ENCODE measurements at places on chromosomes 11 and 22.

GRCh38 chr11:102633385-102634026 is 8.4 kb upstream of the MMP20 start:
- DNase-seq: no peak

DNA sequence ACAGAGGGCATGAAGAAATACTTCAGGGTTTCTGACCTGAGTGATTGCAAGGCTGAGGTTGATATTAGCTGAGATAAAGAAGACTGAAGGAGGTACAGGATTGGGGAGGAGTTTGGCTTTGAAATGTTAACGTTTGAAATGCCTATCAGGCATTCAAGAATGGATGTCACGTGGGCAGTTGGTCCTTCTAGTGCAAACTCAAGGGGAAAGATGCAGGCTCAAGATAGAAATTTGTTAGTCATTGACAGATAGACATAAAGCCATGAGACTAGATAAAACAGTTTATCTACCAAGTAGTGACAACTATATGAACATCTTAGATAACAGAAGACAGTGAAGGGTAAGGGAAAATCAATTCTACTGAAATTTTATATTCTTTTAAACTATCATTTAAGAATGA is 23.1 kb downstream of the TTC17 start:
- DNase-seq: no peak

GRCh38 chr11:108494182-108494581 is 4.0 kb downstream of the POGLUT3 start:
- no peak for DNase-seq

- no peak for DNase-seq
Measured at GRCh38 chr11:118184784-118185579, 8.5 kb upstream of the SCN2B start.

DNA sequence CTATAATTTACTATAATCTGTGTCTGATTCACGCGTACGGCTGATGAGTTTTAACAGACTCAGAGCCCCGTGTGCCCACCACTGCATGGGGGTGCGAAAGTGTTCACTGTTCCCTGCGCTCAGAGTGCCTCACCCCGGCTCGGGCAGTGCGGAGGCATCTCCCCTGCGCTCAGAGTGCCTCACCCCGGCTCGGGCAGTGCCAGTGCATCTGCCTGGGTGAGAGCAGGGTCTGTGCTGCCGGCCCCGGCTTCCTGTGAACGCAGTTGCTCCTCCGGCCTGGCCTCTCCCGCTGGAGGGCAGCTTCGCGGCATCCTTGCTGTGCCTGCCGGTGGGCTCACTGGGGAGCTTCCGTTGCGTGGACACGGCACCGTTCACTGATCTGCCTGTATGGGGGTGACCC is 14.2 kb downstream of the PTDSS2 start:
- no peak for DNase-seq

DNA sequence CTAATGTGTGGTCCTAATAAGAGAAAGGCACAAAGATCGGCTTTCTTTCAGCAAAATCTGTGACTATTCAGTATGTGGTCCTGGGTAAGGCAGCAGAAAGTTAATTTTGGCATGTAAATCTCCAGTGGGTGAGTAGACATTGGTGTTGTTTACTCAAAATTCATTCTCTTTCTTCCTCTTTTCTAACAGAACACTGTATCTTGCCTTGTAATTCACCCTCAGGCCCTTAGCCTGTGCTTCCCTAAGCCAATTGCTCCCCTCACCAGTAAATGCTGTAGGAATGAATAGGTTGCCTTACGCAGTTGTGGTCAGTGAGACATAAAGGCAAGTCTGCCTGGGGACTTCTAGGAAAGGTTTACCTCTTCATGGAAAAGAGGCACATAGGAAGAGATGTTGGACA is 49.9 kb upstream of the PDE3B start:
- DNase-seq: no peak

DNA sequence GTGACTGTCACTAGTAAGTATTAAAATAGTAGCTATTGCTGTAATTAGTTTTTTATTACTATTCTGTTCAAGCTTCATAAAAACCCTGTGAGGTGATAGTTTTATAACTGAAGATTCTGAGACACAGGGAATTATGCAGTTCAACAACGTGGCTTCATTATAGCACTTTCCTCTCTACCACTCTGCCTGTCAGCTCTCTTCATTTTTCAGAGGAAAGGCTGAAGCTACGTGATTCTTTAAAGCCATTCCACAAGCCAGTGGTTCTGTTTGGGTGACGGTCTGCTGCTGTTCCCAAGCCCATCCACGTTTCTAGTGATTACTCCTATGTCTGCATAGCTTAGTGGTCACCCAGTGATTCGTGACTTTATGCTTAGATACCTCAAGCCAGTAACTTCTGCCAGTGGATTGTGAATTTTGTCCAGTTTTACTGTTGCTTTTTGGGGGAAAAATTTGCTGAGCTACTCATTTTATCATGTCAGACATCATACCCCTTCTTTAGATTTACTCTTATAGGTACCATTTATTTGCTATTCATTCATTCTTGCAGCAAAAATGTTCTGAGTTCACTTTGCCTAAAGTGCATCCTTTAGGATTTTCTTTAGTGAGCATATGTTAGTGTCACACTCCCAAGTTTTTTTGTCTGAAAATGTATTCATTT is 59.8 kb downstream of the UVRAG start:
- DNase-seq: no peak

DNA sequence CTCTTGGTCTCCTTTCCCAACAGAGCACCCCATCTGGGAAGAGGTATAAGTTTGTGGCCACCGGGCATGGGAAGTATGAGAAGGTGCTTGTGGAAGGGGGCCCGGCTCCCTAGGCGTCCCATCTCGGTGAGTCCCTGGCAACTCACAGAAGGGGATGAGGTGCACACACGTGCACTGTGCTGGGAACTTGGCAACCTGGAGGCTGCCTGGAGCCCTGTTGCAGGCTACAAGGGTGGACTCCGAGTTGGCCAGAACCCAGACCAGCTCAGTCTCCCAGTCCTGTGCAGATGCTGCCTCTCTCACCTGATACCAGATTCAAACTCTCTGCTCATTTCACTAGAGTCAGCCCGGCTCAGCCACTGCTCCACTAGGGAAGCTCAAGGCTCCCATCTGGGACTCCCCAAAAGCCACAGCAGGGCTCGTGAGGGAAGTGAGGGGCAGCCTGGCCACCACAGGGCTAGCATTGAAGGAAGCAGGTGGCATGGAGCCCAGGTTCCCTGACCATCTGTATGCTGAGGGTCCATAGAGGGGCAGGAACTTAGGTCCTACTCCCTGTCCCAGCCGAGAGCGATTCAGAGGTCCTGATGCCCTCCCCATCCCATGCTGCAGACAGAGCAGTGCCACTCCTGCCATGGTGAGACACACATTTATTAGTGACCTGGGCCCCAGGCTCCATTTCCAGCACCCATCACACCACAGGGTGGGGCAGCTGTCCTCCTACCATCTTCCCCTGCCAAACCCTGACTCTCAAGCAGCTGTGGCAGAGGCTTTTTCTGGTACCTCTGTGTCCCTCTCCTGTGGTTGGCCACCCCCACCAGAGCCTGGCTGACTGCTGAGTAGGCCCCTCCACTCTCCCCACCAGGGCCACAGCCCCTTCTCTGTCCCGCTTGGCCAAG is 4.0 kb downstream of the PRR33 start:
- DNase-seq: no peak

DNA sequence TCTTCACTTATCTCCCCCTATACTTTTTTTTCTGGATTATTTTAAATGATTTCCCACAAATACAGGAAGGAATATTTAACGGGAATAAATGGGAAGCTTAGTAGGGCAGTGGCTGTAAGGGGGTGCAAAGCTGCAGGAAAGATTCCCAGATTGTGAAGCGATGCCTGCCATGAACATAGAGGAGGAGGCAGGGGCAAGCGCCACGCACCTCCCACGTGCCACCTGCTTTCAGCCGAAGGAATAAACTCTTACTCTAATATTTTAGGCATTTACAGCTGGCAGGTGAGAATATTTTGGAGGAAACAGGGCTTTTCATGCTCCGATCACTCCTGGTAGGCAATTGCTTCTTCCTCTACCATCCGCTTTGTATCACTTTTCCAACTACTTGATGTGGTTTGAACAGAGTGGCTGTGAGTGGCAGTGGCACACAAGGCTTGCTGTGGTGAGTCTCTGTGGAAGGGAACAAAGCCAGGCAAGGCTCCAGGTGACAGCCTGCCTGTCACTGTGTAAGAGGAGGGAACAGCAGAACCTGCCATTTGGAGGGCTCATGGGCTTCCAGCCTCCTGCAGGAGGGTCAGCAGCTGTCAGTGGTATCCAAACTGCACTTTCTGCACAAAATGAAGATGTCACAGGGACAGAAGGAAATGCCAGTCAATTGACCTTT is 54.5 kb upstream of the PLET1 start:
- no peak for DNase-seq

DNA sequence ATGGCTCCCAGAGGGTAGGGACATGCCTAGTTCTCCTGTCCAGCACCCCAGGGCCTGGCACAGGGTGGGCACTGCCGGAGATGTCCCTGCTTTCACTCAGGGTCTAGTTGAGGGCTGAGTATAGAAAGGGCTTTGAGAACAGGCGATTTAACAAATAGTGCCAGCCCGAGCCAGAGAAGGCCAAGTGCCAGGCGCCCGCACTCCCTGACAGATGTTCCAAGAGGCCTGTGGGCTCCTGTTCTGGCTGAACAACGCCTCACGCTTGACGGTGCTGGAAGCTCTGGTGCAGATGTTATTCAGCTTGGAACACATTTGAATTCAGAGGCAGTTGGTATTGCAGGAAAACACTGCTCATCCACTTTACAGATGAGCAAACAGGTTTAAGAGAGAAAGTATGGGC is 46.5 kb downstream of the NFAM1 start:
- no peak for DNase-seq

DNA sequence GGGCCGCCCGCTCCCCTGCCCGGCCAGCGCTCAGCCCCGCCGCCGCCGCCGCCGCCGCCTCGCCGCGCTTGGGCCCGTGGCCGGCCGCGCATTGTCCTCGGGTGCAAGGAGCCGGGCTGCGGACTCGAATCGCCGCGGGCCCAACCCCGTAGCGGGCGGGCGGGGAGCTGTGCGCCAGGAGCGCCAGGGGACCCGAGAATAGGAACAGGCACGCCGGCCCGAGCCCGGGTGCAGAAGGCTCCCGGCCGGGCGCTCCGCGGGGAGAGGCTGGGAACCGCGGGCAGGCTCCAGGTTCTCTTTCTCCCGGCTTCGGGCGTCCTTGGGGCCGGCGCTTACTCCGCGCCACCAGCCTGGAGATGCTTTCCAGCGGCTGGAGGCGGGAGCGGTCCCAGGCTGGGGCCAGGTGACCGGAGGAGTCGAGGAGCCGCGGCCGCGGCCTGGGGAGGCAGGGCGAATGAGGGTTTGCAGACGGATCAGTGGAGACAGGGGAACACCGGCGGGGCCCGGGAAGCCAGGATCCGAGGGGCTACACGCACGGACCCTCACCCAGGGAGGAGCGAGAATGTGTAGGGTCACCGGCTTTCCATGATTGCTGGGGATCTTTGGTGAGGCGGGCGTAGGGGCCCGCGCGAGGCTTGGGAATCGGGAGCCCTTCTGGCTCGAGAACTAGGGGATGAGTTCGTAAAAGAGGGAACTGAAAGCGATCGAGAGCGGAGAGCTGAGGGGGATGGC is 726 bp downstream of the PKNOX2 start:
- DNase-seq: no peak

- no peak for DNase-seq
Measured at GRCh38 chr22:42367980-42368378, 64.2 kb downstream of the NFAM1 start.

DNA sequence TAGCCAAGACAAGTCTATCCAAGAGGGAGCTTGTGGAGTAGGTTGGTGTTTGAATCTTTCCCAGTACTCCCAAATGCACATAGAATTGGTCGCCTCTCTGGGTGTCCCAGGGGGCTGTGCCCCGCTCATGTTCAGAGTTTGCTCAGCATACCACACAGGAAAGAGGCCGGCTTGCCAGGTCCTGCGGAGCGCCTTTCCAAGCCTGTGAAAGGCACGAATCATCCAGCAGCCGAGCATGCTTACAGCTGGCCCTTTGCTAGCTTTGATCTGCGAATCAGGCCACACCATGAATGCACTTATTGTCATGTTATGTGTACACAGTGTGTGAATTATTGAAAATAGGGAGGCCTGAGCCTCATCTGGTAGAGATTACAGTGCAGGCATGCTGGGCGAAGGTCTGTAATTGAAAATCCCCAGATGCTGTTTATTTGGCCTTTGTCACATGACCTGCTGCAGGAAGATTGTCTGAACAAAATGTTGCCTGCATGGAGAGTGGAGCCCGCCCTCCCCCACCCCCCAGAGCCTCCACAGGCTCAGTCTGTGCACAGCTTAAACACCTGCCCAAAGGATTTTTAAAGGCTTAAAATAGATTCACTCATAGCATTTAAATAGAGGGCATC is 163.3 kb upstream of the RASSF10 start:
- no peak for DNase-seq

DNA sequence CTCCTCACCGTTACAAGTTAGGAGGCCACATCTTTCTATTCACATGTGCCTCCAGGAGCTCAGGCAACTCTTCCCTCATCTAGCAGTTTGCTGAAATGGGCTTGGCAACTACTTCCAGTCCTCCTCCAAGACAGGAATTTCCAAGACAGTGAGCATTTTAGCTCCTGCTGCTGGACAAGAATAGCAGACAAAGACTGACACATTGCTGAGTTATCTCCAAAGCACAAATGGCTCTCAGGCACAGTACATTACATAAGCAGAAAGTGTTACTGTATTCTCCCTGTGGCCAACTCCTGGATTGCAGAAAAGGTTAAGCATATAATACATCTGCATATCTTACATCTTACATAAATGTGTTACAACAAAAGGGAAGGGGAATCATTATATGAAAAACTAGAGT is 83.2 kb upstream of the POU2AF2 start:
- DNase-seq: no peak

DNA sequence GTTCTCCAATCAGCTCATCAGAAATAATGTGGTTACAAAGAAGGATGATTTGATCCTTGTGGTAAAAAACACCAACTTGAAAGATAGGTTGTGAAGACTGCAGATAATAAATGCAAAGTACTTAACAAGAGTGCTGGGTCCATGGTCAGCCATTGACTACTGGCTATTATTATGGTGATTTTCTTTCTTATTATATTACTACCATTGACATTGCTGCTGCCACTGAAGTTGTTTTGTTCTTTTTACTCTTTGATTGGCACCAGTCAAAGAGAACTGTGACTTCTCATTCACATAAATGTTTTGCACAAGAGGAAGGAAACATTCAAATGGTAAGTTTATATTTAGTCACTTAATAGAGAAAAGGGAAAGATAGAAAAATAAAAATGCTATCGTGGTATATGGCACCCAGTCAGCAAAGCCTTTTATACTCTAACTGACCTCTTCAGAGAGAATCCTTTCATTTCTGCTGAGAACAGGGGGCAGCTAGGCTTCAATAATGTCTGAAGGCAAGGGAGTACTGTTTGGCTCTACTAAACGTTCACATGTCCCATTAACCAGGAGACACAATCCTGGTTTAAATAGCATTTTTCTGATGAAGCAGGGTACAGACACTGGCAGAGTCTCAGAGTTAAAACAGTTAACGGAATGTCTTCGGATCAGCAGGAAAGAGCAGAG is 64.8 kb downstream of the LRRC4C start:
- DNase-seq: no peak
